ENCODE measurements at places on chromosomes 1 and 21. TPM values are rescaled to one million over a fixed set of nuclear protein-coding genes. Genes with fewer than 3 reads are reported as not detected.

The HYI gene
- 21.0 TPM for polyA plus RNA-seq

DNA sequence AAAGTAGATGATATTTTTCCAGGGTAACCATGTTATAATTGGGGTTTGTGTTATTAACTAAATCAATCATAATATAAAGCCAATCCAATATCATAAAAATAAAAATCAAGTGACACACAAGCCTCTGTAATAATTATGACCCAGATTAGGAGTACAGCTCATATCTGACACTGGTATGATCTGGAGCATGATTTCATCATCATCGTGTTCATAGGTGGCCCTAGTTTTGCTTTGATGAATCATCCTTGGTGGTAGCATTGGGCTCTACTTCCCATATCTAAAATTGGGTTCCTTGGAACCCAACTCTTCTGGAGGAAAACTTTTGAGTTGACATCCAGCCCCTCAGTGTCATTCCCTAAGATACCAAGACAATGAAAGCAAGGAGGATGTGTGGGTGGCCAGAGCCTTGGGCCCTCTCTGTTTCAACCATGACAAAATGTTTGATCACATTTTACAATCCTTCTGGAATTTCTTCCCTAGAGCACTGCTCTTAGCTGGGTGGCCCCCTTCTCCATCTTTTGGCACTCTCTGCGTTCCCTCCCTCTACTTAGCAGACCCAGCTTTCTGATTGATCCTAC is 37.0 kb upstream of the ENAH start:
- no peak for DNase-seq

The LIN28A gene
- polyA plus RNA-seq, result not detected

GRCh38 chr1:59554011-59554663 is 257.2 kb downstream of the FGGY start:
- no peak for DNase-seq

Measured in B cell (primary cell).